ENCODE measurements at places on chromosomes 2 and 18. TPM values are rescaled to one million over a fixed set of nuclear protein-coding genes. Genes with fewer than 3 reads are reported as not detected.

IDH1 gene
- total RNA-seq, result 22.0 TPM

LRRFIP1 gene
- total RNA-seq, result 142 TPM

RPIA gene
- total RNA-seq, result 6.6 TPM

FASTKD1 gene
- total RNA-seq, result 15.4 TPM
